Activated CD4-positive, CD25-positive, alpha-beta regulatory T cell (primary cell): ENCODE measurements at places on chromosomes 2 and 18.

GRCh38 chr2:76251342-76251741, 540.6 kb upstream of the GCFC2 start:
- DNase-seq = no peak

DNA sequence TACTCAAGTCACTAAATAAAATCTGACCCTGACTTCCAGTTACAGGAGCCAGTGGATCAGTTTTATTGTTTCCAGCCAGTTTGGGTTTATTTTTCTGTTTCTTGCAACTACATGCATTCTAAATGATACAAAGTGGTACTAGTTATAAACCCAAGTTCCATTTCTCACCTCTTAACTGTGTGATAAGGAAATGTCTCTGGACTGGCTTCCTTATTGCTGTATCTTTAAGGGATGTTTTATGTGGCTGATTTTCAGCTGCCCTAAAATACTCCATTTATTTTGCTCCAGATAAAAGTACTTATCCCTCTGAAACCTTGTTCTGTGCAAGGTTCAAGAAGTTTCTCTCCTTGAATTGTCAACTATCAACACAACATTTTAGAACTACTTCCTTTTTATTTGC, 107.9 kb upstream of the DLX2 start:
- no peak for DNase-seq

DNA sequence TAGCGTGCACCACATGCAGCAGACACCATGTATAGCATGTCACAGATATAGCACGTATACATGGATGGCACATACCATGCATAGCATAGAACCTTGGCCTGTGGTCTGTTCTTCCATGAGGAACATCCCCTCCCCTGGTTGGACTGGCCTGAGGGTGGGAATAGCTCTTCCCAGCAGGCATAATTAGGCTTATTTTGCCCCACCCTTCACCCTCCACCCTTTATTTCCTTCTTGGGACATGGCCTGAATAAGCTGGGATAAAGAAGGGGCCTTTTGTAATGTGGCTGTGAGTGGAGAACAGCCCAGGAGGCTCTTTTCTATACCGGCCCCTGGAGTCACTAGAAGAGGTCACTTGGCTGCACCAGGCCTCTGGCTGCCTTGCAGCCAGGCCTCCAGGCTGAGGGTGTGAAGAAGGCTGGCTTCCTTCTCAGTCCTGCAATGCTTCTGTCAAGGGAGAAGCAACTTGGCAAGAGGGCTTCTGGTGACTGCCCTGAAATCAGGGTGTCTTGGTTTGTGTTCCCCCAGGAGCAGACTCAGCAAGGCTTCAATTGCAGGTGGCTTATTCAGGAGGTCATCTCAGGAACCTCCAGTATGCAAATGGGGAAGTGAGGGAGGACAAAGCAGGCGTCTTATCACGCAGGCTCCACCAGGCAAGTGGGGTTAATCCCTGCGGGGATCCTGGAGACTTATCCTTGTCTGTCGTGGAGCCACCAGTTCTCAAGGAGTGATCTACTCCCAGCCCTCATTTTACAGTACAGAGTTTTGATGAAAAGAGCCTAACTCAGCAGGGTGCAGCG, 68.2 kb downstream of the HS6ST1 start:
- no peak for DNase-seq

GRCh38 chr2:222408684-222409083, 15.7 kb upstream of the SGPP2 start:
- DNase-seq = no peak

GRCh38 chr2:58796239-58796910, 555.2 kb upstream of the FANCL start:
- no peak for DNase-seq

- no peak for DNase-seq
Observed at GRCh38 chr2:98907966-98908905, 27.8 kb downstream of the CRACDL start.

DNA sequence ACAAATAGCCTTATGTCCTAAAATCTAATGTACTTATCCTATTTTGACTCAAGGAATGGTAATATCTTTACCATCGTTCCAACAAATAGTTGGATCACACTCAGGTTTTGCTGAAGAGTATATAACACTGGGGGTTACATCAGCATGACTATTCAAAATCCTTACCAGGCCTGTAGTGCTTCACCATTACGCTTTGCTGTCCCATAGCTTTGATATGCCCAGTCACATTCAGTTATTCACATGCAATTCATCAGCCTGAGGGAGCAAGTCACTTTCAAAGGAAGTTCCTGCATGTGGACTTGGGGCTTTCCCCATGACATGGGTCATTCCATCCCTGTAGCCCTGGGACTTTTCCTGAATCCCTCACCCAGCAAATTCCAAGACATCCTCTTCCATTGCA, 39.6 kb downstream of the FTCDNL1 start:
- DNase-seq = no peak

DNA sequence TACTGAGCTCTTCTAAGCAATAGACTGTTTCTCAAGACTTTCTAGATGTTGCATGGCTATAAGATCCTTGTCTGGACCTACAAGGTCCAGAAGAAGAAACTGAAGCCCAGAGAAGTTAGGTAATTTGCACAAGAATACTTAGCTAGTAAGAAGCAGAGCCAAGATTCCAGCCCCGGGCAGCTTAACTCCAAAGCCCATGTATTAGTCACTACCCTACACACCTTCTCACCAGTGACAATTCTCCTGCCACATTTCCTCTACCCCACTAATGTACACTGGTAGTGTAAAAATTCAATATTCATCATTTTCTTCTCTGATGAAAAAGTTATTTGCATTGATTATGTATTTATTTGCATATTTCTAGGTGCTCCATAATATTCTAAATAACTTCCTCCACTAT, 95.5 kb upstream of the CREB1 start:
- no peak for DNase-seq

DNA sequence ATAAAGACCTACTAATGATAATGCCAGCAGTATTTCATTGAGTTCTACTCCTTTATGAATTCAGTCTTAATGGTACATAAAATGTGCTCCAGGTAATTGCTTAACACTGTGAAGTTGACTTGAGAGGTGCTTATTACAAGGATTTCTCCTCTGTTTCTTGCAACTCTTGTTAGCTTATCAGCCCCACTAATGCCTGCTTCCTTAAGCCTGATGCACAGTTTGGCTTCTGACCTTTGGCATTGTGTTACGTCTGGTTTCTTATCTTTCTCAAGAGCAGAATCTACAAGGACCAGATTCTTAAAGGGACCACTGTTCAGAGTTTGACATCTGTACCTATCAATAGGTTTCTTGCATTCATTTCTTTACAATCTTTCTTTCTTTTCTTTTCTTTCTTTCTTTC, 223.9 kb upstream of the CWC22 start:
- DNase-seq = no peak

- DNase-seq = no peak
Observed at GRCh38 chr18:50277942-50278341, 3.4 kb downstream of the MBD1 start.

GRCh38 chr2:153770359-153770991, 101.2 kb upstream of the GALNT13 start:
- no peak for DNase-seq

GRCh38 chr2:148658807-148659722, 14.5 kb downstream of the EPC2 start:
- no peak for DNase-seq

GRCh38 chr18:31595121-31595771, 3.6 kb downstream of the TTR start:
- DNase-seq = no peak

DNA sequence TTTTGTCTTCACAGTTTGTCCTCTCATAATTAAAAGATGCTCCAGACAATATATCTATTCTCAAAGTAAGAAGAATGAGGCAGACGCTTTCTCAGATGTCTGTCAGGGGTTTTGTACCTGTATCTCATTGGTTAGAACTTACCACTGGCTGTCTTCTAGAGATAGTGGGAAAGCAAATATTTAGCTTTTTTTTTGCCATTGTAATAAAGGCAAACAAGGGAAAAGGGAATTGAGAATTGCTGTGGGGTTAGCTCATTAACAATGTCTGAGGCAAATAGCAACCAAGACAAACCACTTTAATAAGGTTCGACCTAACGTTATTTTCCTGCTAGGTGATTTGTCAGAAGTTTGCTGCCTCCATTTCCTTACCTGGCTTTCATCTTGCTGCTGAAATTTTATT, 30.0 kb downstream of the ZNF638 start:
- no peak for DNase-seq

GRCh38 chr2:216083464-216084281, 2.0 kb downstream of the TMEM169 start:
- DNase-seq = no peak

- no peak for DNase-seq
Observed at GRCh38 chr18:22551536-22552151, 133.9 kb upstream of the CTAGE1 start.

- DNase-seq = no peak
Observed at GRCh38 chr2:142693171-142693950, 184.1 kb upstream of the KYNU start.

GRCh38 chr2:177595126-177595845, 202.7 kb downstream of the AGPS start:
- no peak for DNase-seq

- no peak for DNase-seq
Observed at GRCh38 chr18:12883372-12883683, 709 bp downstream of the PTPN2 start.

GRCh38 chr2:96498021-96498431, 7.1 kb downstream of the NEURL3 start:
- DNase-seq = no peak

GRCh38 chr18:32553174-32553573, 82.5 kb upstream of the GAREM1 start:
- DNase-seq = no peak

GRCh38 chr18:21269349-21269748, 27.3 kb downstream of the GREB1L start:
- DNase-seq = no peak

GRCh38 chr2:98926601-98927000, 9.4 kb downstream of the CRACDL start:
- DNase-seq = no peak

GRCh38 chr2:216546241-216546640, 47.6 kb downstream of the RPL37A start:
- DNase-seq = no peak

- no peak for DNase-seq
Observed at GRCh38 chr2:73985308-73986084, 786 bp downstream of the TET3 start.

- peak; percentile 20 for DNase-seq
Observed at GRCh38 chr2:24123195-24123921, at the start of the genes FAM228B and PFN4. FAM228B (plus strand) TSS chr2:24123469; CDS start chr2:24124362, 893 bp downstream. PFN4 (minus strand) TSS chr2:24123334; CDS start chr2:24122535, 799 bp downstream.

DNA sequence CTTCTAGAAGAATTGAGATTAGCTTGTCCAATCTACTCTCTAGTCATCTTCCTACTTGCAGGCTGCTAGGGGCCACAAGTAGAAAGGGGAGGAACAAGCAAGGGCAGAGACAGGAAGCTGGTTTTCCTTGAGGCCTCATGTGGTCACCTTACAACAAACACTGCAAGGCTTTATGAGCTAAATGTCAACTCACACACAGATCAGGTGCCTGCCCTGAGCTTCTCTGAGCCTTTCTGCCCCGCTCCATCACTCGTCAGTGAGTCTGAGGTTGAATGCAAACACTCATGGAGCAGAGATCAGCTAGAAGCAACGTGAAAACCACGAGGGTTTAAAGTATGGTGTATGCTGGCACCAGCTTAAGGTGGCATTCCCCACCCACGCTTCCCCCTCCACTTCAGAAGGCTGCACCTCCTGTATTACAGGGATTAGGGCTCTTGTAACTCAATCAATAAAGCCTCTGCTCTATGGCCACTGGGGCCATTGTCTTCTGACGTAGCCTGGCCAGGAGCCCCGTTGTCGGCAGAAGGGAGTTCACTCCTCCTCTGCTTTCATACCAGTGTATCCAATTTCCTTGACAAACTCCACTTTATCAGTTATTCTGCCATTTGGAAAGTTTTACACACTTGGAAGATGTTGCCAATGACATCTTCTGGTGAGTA, 5.4 kb upstream of the CRYGC start:
- no peak for DNase-seq

DNA sequence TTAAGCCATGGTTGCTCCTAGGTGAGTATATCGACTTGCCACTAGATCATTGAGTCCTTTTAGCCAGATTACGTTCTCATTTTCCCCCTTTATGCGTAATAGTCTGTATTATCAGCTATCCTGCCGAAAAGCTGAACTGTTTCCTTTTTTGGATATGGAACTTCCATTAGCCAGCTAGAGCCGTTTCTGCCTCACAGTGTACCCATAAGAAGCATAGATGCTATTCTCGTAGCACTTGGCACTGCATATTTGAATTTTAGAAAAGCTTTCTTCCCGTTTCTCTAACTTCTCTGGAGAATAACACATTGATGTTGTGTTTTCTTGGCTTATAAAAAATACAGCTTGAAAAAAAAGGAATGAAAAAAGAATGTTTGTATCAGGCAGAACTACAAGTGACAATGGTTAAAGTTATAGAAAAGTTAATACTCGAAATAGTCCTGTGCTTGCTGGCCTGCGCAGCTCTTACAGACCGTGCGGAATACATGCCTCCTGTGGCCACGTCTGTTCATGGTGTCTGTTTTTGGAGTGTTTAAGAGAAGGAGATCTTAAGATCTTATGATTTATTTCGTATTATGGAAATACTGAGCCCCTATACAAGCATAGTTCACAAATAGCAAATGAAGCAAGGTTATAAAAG, 710 bp downstream of the DUSP19 start:
- no peak for DNase-seq

GRCh38 chr2:37039580-37039979, 44.6 kb downstream of the HEATR5B start:
- DNase-seq = no peak

GRCh38 chr2:31563273-31563839, 17.4 kb downstream of the SRD5A2 start:
- DNase-seq = no peak

GRCh38 chr2:1543776-1544477, 130.7 kb downstream of the TPO start:
- no peak for DNase-seq

DNA sequence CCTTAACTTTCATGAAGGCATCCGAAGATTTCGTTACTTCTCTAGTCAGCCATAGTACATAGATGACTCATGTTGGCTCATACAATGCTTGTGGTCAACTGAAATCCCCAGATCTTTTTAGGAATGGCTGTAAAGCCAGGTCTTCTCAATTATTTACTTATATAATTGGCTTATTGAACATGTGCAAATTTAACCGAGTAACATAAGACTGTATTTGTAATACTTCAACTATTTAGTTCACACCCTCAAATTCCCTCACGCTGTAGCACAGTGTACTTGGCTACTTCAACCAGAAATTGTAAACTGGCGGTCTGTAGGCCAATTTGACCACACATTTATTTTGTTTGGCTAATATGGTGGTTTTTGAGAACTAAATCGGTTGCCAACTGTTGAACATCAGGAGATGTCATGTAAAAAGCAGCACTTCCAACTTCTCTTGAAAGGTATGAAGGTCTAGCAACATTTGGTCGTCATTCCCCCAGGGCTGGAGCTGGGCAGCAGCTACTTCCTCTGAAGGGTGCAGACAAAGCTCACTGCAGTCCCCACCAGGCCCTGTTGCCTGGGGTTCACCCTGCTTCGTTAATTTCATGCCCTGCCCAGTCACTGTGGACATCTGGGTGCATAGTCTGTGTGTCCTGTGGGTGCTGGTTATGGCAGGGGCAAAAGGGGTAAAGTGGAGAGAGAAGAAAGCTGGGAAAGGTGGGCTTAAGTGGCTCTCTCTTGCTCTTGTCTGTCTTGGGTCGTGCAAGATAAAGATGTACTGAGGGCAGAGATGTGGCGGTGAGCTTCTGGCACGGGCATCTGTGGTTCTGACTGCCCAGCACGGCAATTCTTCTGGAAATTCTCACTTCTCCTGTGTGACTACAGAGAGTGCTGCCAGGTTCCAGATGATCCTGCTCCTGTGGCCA, 3.2 kb upstream of the SH3RF3 start:
- DNase-seq = no peak
